SK-N-SH (cell line): ENCODE measurements at places on chromosomes 3 and 15.

- no peaks in the 10 kb centered on the region for H3K36me3 ChIP-seq
- no peaks in the 10 kb centered on the region for H3K27me3 ChIP-seq
- no peak overlapping the region for H3K4me3 ChIP-seq
Measured at GRCh38 chr3:171752329-171752728, 58.0 kb downstream of the PLD1 start.

GRCh38 chr15:98154863-98155262, 194.4 kb downstream of the ARRDC4 start:
- no peak overlapping the region for H3K27ac ChIP-seq
- H3K27me3 ChIP-seq, result no peaks in the 10 kb centered on the region
- no peak for DNase-seq
- no peak overlapping the region; the same call in 1 of the 2 replicates for H3K4me3 ChIP-seq

DNA sequence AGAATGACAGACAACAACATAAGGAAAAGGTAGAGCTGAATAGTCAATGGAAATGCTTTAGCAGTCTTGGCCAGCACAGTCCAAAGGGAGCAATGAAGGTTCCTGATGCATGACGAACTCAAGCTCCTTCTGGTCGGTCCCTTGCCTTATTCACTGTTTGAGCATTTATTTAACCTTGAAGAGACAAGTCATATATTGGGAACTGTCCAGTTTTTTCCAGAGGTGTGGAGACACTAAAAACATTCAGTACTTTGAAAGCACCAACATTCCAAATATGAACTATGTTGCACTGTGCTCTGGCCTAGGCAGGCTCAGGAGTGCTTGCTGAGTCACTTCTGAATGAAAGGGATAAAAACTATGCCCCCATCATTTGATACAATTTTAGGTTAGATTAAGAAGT, 384.8 kb downstream of the MECOM start:
- H3K27me3 ChIP-seq, result no peaks in the 10 kb centered on the region
- no peaks in the 10 kb centered on the region for H3K4me1 ChIP-seq
- no peak for DNase-seq

DNA sequence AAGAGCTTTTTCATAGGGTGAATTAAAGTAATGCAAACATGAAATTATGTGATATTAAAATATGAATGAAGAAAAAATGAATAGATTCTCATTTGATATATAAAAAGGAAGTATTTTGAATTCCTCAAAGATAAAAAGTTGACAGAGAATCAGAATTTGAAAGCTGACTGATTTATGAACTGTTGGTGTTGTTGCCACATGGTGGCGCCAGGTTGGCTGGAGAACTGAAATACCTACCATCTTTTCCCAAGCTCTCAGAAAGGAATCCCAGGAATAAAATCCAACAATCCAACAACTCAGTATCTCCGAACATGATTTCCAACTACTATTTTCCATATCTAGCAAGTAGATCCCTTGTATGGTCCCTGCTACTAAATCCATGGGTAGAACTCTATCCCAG, 3.1 kb downstream of the MYRIP start:
- DNase-seq, result peak; percentile 31
- H3K27me3 ChIP-seq, result peaks cover 16% of the 10 kb centered on the region
- no peaks in the 10 kb centered on the region for H3K4me1 ChIP-seq
- no peaks in the 10 kb centered on the region for H3K36me3 ChIP-seq
- no peak overlapping the region for H3K4me3 ChIP-seq

DNA sequence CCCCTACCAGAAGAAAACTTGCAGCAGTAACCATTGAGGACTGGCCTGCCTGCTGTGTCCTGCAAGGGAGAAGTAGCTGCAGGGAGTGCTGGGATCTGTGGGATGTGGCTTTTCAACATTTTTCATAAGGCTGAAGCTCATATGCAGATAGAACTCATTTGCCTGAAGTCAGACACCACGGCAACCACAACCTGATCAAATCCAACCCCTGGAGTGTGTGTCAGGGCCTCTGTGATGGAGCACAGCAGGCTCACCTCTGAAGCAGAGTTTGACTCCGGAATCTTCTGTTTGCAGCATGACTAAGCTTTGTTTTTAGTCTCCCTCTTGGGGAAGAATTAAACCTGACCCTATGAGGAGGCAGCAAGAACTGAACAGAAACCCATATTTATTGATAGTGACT, 508.7 kb downstream of the AGBL1 start:
- H3K4me3 ChIP-seq, result no peak overlapping the region
- no peaks in the 10 kb centered on the region for H3K27me3 ChIP-seq
- no peak for DNase-seq
- H3K36me3 ChIP-seq, result no peaks in the 10 kb centered on the region
- no peak overlapping the region for H3K27ac ChIP-seq
- H3K4me1 ChIP-seq, result peaks cover 10% of the 10 kb centered on the region; the same call in 1 of the 2 replicates

DNA sequence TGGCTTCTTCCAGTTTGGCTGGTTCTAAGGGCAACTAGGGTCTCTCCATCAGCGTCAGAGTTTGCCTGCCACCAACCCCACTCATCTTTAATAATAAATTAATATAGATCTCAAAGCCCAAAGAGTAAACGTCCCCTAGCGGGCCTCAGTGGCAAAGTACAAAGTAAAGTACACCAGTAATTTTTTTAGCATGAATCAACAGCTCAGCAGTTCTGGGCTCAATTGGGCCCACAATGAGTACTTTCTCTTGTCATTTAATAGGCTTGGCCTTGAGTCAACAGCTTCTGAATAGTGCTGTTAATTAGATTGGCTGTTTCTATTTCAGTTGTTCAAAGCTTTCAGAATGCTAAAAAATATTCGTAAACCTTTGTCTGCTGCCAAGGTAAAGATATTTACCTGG, 89.0 kb upstream of the PFN2 start:
- H3K27me3 ChIP-seq, result no peaks in the 10 kb centered on the region
- H3K4me3 ChIP-seq, result no peak overlapping the region
- no peaks in the 10 kb centered on the region for H3K4me1 ChIP-seq
- no peaks in the 10 kb centered on the region for H3K36me3 ChIP-seq

DNA sequence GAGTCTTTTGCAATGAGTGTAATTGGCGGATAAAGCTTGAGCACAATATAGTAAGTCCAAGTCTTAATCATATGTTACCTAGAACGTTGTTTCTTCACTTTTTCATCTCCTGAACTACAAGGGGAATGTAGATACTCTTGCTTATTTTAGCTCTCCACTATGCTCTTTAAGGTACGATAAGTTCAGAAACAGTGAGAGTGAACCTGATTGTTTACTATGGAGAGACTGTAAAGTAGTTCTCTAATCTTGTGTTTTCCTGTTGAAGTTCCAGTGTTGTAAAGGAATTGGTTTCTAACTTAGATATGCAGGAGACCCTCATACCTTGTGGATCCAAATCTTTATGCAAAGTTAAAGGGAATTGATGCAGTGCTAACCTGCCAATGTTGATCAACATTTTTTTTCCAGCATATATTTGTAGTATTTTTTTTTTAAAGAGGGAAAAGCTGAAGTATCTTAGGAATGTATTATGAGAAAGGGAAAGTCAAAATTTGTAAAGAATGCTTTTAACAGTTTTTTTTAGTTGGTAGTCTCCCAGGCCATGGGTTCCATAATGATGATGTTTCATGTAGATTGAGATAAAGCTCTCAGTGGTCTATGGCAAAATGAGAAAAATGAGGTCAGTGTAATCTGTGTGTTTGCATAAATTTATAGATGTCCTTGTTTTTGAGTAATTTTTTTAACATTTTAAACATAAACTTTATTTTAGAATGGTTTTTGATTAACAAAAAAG, 14.9 kb downstream of the ATP11B start:
- peaks cover 4% of the 10 kb centered on the region for H3K36me3 ChIP-seq
- H3K4me1 ChIP-seq, result peaks cover 4% of the 10 kb centered on the region
- H3K27me3 ChIP-seq, result no peaks in the 10 kb centered on the region
- DNase-seq, result no peak

- peaks cover 4% of the 10 kb centered on the region for H3K36me3 ChIP-seq
- 0 out of 2 replicates have a peak, but pooled peaks cover 6% of the 10 kb centered on the region for H3K4me1 ChIP-seq
- no peak overlapping the region; the same call in 1 of the 2 replicates for H3K27ac ChIP-seq
Measured at GRCh38 chr3:35777563-35778554, 138.5 kb downstream of the ARPP21 start.

DNA sequence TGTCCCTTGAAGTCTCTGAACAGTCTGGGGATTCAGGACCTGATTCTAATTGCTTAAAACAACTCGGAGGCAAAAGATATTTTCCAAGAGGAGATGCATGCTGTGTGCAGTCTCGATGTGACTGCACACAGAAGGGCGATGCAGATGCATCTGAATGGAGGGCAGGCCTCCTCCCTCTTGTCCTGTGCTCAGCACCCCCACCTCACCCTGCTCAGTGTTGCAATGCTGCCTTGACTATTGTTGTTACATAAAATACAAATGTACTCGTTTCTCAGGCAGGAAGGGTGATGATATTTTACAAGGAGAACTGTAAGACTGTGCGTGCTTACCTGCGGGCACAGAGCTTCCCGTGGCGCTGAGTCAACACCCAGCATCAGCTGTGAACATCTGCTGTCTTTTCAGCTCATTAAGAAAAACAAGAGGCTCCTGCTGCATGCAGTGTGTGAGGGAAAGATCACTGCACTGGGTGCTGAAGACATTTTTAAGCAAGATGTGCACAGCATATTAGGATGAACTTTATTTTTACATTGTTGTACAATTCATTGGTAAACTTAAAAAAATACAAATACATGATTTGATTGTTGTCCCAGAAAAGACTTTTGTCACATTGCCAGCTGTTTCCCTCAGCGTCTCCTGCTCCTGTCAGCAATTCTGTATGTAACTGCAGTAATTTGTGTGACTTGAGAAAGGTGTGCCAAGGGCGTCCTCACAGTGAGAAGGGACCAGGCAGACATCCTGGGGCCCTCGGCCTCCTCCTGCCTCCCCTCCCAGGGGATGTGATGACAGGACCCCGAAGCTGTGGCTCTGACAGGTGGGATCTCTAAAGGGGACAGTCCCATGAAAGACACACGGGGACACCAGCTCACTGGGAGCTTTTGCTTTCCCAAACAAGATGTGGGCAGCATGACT, 56.3 kb upstream of the RPL32 start:
- no peak for DNase-seq
- no peak overlapping the region for H3K27ac ChIP-seq
- no peaks in the 10 kb centered on the region for H3K4me1 ChIP-seq
- H3K4me3 ChIP-seq, result no peak overlapping the region
- no peaks in the 10 kb centered on the region for H3K36me3 ChIP-seq
- H3K27me3 ChIP-seq, result no peaks in the 10 kb centered on the region

DNA sequence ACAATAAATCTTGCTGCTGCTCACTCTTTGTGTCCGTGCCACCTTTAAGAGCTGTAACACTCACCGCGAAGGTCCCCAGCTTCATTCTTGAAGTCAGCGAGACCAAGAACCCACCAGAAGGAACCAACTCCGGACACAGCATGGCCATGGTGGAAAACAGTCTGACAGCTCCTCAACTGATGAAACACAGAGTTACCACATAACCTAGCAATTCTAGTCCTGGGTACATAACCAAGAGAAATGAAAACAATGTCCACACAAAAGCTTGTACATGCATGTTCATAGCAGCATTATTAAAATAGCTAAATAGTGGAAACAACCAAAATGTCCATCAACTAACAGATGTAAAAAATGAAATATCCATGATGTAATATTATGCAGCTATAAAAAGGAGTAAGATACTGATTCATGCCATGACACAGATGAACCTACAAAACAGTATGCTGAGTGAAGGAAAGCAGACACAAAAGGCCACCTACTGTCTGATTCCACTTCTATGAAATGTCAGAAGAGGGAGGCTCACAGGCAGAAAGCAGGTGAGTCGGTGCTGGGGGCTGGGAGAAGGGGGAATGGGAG, 36.8 kb downstream of the VGLL4 start:
- H3K36me3 ChIP-seq, result no peaks in the 10 kb centered on the region; the same call in 1 of the 2 replicates
- H3K4me1 ChIP-seq, result peaks cover 28% of the 10 kb centered on the region; the same call in 1 of the 2 replicates
- H3K4me3 ChIP-seq, result no peak overlapping the region
- DNase-seq, result no peak
- H3K27me3 ChIP-seq, result no peaks in the 10 kb centered on the region
- peak overlapping the region; percentile 22; the same call in 1 of the 2 replicates for H3K27ac ChIP-seq

DNA sequence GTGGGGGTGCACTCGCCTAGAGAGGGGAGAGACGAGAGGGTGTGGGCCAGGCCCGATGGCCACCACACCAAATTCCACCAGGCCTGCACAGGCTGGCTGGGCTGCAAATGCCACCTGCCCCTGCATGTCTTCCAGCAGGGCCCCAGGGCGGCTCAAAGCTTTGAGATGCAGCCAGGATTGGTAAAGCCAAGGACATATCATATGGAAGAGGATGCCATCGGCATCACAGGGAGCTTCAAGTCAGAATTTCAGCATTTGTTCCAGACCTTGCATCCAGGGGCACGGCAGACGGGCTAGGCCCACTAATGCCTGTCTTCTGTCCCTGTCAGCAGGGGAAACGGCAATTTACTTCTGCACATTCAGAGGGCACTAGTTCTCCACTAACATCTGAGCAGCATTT, 97.8 kb downstream of the NUP210 start:
- H3K27ac ChIP-seq, result no peak overlapping the region
- no peaks in the 10 kb centered on the region; the same call in 1 of the 2 replicates for H3K27me3 ChIP-seq
- no peaks in the 10 kb centered on the region for H3K36me3 ChIP-seq
- no peak overlapping the region for H3K4me3 ChIP-seq
- DNase-seq, result no peak
